ENCODE measurements at places on chromosomes 5 and 9. TPM values are rescaled to one million over a fixed set of nuclear protein-coding genes. Genes with fewer than 3 reads are reported as not detected.

The PLPPR1 gene
- total RNA-seq = not detected

The LHX2 gene
- 0.80 TPM for total RNA-seq

The PCDHGA2 gene
- 3.7 TPM for total RNA-seq

The CKMT2 gene
- total RNA-seq = 18.9 TPM

The PCDHB10 gene
- 1.4 TPM for total RNA-seq

The SH2D3C gene
- 28.1 TPM for total RNA-seq

The GFI1B gene
- not detected for total RNA-seq

The C5orf34 gene
- 1.2 TPM for total RNA-seq

DNA sequence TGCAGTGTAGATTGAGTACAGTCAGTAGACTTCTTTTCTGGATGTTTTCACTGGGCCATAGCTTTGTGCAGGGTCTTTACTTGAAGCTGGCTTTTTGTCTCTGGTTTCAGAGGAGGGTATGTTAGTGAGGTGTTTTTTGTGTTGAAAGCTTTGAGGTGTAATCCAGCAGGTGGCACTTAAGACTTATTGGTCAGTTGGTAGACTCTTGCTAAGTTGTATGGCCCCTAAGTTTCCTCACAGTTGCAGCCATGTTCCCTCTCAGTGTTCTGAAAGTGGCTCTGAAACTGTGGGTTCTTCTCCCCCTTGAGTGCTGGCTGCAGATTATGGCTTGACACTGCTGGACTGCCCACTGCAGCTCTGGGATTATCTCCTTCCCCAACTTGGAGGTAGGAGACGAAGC is 55.7 kb upstream of the SLC44A1 start:
- no peak for DNase-seq

GRCh38 chr9:122551371-122551770 is 1.5 kb upstream of the OR1N2 start:
- DNase-seq = no peak

DNA sequence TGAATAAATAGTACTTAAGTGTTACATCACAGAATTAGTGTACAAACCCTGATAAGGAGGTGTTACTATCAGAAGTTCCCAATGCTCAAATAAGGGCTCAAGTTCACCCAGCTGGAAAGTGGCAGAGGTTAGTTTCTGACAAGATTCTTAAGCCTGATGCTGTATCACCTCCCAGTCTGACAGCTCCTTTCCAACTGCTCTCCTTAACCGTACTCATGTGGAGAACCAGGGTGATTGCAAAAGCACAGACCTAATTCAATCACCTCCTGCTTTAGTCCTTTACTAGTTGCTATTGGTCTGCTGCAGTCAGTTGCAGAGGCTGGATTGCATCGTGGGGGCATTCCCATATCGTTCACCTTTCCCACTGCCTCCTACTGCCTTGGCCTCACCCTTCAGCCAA is 100.4 kb upstream of the ZNF618 start:
- no peak for DNase-seq

DNA sequence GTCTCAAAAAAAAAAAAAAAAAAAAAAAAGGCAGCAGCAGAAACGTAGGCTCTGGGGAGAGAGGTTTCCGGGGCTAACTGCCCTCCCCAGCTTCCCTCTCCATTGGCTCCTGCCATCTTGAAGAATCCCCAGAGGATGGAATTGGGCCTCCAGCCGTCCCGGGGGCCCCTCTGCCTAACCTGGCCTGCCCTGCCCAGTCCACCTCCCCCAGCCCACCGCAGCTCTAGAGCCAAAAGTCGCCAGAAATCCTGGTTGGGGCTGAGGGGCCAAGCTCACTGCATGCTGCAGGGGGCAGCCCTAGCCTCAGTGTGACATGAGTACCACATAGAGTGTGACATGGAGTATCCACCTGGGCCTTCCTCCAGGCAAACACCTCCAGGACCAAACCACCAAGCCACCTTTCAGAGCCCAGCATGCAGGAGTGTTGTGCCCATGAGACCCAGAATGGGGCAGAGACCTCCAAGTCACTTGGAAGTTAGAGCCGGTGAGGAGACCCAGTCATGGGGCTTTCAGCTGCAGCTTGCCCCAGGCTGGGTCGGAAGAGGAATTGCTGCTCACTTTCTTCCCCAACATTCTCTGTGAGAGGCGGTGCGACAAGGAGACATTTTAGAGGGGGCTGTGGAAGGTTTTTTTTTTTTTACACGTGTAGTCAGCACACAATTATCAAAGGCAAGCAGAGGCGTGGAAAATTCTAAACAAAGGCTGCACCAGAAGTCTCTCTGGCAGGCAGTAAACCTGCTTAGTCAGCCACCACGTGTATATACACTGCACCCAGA is 17.6 kb downstream of the CD74 start:
- DNase-seq = no peak

GRCh38 chr9:118962426-118962825 is 406.8 kb downstream of the BRINP1 start:
- no peak for DNase-seq

- DNase-seq = no peak
Measured at GRCh38 chr5:178213748-178214151, 9.4 kb downstream of the HNRNPAB start.

- no peak for DNase-seq
Measured at GRCh38 chr9:13688223-13688989, 408.9 kb upstream of the MPDZ start.

GRCh38 chr5:43357067-43357466 is 43.9 kb upstream of the HMGCS1 start:
- DNase-seq = no peak

GRCh38 chr9:5587024-5587423 is 41.9 kb upstream of the RIC1 start:
- DNase-seq = no peak

GRCh38 chr9:89508951-89509615 is 11.2 kb upstream of the SEMA4D start:
- DNase-seq = no peak

DNA sequence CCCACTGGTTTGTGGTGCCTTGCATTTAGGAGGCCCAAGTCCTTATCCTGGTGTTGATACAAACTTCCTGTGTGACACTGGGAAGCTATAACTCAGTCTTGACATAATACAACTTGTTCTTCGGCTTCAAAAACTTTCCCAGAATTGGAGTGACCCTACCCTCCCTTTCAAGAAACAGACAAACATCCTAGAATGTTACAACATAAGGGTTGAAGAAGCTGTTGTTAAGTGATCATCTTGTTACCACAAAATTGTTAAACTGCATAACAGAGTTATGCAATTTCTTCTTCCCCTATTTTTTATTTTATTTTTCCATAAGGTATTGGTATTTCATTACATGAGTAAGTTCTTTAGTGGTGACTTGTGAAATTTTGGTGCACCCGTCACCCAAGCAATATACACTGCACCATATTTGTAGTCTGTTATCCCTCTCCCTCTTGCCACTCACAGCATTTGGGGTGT is 21.3 kb downstream of the TLR4 start:
- DNase-seq = no peak

DNA sequence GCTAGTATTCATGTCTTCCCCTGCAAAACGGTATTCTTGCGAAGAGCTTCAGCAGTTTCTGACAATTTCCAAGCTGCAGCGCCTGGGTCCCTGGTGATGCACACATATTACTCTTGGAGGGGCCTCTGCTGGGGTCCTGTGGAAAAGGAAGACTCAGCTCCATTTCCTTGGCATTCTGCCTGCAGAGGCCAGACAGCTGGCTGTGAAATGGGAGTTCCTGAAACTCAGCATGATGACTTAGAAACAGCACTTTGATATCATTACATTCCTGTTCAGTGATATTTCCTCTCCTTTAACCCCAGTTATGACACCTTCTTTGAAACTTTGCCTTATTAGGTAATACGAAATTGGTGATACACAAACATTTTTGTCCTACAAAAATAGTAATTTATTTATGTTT is 98.5 kb downstream of the APBA1 start:
- no peak for DNase-seq

DNA sequence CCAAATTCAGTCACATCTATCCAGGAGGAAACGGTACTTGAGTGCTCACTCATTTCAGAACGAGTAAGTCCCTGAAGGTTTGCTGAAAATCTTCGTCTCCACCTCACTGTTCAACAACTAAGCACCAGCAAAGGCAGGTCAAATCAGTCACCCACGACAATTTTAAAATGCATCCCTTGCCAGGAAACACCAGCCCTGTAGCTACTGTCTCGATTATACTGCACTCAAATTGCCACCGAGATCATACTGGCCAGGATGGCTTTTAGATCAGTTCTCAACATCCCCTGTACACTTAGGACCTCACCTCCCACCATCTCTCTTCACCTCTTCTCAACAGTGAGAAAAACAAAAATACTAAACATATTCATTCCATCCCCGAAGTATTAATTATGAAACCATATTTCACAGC is 298.6 kb downstream of the AGTPBP1 start:
- DNase-seq = no peak

DNA sequence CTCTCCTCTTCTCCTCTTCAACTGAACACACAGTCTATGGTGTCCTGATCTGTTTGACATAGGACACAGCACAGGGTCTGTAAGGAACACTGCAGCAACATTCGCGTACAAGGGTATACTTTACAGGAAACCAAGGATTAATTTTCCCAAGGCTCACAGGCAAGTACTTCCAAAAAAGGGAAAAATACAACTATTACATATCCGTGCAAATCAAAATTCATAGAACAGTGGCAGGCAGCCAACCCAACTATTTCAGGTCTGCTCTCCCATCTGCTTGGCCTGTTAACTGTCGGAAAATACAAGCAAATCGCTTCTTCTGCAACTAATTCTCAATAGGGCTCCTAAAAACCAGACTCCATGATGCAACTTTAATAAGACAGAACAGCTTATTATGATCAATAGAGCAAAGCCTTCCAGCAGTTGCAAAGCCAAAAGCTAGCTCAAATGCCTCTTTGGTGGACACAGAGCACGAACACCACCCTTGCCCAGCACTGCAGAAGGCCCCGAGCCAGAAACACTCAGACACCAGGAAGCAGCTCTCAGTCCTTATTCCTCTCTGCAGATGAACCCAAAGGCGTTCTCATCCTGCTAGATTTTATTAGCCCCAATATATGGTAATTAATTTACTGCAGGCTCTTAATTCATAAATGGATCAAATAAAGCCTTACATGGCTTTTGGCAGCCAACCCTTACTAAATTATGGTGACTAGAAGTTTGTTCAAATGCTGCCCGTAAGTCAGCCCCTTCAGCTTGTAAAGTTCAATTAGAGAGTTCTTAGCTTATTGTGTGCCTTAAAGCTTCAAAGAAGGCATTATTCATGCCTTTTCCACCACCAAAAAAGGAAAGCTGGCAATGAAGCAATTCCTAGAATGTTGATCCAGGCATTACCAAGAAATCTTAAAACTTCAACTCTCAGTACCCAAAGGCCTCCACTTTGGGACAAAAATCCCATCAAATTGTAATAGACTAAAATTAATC is 68.8 kb downstream of the ZNF608 start:
- no peak for DNase-seq

DNA sequence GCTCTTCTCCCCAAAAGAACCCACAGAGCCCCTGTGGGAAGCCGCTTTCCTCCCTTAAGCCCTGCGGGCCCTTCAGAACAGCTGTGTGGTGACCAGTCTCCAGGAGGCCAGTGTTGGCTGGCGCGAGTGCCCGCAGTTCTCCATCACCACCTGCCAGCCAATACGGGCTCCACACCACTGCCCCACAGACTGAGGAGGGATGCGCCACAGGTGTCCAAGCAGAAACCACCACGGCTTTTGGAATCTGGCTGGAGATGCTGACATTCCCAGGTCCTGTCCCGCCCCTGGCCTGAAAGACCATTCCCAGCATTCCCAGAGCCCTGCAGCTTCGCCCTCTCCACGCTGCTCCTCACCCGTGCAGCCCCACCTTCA is 12.8 kb downstream of the CCNI2 start:
- no peak for DNase-seq

GRCh38 chr9:90995516-90995915 is 193.9 kb downstream of the SYK start:
- no peak for DNase-seq

GRCh38 chr9:108784998-108785397 is 70.8 kb downstream of the ACTL7B start:
- DNase-seq = no peak

- no peak for DNase-seq
Measured at GRCh38 chr9:99184110-99184474, 37.6 kb downstream of the ALG2 start.

GRCh38 chr5:158153508-158153907 is 294.6 kb upstream of the CLINT1 start:
- no peak for DNase-seq

DNA sequence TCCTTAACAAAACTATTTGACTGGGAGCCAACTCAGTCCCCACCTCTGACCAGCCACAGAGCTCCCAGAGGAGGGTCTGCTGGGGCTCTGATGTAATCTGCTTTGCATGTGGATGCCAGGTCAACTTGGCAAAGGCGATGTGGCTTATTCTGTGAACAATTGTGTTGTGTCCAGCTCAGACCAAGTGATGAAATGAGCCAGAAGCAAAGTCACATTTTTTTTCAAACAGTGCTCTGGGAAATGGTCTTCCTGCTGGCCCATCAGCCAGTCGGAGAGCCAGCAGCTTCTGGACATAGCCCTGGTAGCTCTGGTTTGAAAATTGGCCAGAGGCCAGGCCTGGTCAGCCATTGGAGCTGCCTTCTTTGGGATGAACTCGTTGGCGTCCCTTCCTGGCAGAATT is 86.5 kb downstream of the ANGPTL2 start:
- peak; percentile 89 for DNase-seq

DNA sequence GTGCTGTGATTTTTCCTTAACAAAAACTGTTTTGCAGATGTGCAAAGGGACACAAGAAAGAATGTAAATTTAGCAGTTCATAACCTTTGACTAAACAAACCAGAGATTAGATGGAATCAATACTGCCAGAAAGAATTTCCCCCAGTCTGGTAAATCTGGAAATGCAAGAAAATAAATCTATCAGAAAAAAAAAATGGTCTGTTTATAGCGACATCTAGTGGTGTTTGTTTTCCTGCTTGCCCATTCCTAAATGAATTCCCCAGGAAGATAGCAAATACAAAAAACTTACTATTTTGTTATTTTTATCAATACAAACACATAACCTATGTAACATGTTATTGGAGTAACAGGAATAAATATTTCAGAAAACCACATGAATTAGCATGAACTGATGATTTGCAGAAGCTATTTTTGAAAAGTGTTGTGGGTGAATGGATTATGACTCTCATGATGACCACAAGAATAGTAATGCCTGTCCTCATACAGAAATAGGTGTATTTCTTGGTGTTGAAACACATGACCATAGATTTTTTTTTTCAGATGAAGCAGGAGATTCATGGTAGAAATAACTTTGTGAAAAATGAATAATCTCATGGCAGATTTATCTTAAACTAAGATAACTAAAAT is 1703.8 kb downstream of the MAT2B start:
- no peak for DNase-seq

DNA sequence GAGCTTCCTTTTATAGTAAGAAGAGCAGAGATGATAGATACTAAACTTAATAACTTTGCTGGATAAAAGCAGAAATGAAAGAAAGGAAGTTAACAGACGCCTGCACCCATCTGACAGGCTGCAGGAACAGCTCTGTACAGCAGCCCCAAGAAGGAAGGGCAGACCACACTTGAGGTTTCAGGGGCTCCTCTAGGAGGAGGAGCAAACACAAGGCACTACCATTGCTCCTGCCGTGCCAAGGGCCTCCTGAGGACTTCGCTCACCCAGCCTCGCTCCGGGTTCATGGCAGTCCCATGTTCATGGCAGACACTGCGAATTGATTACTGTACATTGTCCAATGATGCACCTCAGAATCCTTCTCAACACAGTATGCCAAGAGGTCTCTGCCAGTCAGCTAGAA is 85.1 kb downstream of the AMBP start:
- DNase-seq = peak; percentile 51

GRCh38 chr9:5549658-5550650 is 39.6 kb downstream of the PDCD1LG2 start:
- no peak for DNase-seq

- no peak for DNase-seq
Measured at GRCh38 chr5:67005737-67006499, 190.7 kb downstream of the CD180 start.

- DNase-seq = no peak
Measured at GRCh38 chr5:72922422-72922821, 33.4 kb upstream of the FCHO2 start.
